ENCODE measurements at places on chromosomes 11 and 22.

GRCh38 chr22:29692327-29692640, 27.5 kb upstream of the CABP7 start:
- DNase-seq = no peak

DNA sequence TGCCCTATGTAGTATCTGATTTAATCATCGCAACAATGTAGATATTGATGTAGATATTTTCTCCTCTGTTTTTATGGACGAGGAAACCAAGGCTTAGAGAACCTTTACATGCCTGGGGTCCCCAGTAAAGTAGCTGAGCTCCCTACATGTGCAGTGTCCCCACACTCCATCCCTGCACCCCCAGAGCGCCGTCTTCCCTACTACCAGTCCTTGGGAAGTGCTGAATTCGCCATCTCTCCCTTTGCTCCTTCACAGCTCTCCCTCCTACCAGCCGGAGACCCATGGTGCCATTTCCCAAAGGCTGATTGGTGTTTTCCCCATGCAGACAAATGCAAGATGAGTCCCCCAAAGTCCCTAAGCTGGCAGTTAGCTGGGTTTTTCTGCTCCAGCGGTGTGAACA, 86.0 kb downstream of the CEP164 start:
- no peak for DNase-seq

GRCh38 chr11:73872749-73873357, 3.8 kb downstream of the COA4 start:
- no peak for DNase-seq

- DNase-seq = no peak
Measured at GRCh38 chr11:44359162-44359561, 49.2 kb upstream of the ALX4 start.

DNA sequence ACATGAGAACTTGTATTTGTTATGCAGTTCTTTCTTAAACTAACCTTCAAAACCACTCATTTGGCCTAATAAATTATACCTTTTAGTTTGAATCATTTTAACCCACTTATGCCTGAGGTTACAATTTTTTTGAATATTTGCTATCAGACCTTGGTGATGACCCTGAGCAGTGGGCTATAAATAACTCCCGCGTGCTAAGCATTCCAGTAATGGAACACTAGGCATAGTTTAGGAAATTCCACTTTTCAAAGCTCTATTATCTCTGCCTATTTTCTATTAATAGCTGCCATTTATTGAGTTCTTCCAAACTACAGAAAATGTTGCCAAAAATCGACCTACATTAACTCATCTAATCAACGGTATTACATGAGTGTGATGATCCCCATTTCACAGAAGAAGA, 993.4 kb upstream of the FAT3 start:
- no peak for DNase-seq

DNA sequence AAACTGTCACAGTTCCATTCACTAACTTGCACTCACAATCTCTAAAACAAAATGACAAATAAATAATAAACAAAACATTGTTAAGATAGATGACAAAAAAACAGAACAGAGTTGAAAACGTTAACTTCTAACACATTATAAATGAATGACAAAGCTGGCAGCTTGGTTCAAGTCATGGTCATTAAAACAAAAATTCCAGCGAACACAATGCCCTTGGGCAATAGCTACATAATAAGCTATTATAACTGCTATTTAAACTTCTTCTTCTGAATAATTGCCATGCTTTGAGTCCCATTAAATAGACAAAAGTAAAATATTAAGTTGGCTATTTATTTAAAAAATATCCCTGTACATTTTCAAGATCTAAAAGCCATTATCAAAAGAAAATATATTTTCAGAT, 54.7 kb downstream of the PICALM start:
- DNase-seq = no peak

DNA sequence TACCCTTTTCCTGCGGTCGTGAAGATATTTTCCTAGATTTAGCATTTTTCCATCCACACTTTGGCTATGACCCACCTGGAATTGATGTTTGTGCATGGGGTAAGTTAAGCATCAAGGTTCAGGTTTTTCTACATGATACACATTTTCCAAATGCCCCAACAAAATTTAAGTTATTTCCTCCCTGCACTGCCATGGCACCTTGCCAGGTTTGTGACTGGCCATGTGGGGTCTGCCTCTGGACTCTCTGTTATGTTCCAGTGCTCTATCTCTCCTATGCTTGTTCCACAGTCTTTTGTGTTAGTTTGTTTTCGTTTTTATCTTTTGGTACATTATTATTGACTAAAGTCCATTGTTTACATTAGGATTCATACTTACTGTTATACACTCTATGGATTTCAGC, 934.3 kb downstream of the TBC1D22A start:
- no peak for DNase-seq

GRCh38 chr11:128400382-128401203, 186.8 kb downstream of the ETS1 start:
- DNase-seq = no peak

DNA sequence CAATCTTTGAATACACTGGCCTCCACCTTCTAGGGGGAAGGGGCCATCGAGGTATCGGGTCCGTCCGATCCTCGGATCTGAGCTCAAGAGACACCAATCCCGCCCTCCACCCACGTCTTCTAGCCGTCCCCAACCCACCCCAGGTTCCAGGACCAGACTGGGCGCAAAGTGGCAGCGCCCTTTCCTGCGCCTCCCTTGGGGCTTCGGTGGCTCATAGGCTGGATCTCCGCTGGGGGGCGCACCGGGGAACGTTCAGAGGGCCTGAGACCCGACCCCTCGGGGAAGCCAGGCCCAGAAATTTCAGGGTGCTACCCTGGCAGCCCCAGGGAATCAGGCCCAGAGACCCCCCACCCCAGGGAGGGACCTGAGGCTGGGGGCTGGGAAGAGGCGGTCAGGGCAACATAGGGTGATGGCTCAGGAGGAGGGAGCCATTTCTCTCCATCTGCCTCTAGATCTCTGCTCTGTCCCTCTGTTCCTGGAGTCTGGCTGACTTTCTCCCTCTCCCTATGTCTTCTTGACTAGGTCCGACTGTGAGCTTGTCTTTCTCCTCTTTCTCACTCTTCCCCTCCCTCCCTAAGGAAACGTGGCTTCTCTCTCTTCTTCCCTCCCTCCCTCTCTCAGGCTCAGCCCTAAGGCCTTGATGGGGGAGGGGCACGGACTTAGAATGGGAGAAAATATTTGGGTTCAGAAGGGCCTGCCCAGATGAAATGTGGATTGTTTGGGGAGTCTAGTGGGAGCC, 1.1 kb downstream of the CREB3L1 start:
- peak; percentile 20 for DNase-seq

- no peak for DNase-seq
Measured at GRCh38 chr22:26714971-26715370, 57.6 kb downstream of the MIAT start.

- no peak for DNase-seq
Measured at GRCh38 chr11:44978274-44978960, 27.7 kb upstream of the TP53I11 start.
